ENCODE measurements at places on chromosomes 1 and 21.

- DNase-seq: no peak
These were observed 9.5 kb downstream of the TRAF5 start for GRCh38 chr1:211336161-211336560.

GRCh38 chr1:110011527-110012041 is 22.8 kb upstream of the STRIP1 start:
- peak; percentile 56 for DNase-seq

GRCh38 chr1:29186707-29187106 is 5.0 kb upstream of the SRSF4 start:
- DNase-seq: no peak

DNA sequence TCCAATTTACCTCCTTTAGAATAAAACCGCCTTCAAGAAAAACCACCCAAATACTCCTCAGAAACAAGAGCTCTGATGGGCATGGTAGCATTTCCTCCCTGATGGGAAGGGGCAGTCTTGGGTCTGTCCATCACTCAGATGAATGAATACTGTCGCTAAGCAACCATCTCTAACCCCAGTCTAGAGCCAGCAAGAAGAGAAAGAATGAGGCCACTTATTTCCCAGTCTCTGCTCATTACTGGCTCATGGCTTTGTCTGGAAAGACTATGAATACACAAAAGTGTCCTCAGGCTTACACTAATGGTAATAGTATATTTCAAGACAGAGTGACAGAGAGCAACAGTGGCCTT is 51.0 kb upstream of the F3 start:
- DNase-seq: no peak

GRCh38 chr1:204150702-204151551 is 917 bp downstream of the ETNK2 start:
- DNase-seq: peak; percentile 62

Data from NCI-H82 (cell line).